ENCODE measurements at places on chromosomes 12 and 14.

DNA sequence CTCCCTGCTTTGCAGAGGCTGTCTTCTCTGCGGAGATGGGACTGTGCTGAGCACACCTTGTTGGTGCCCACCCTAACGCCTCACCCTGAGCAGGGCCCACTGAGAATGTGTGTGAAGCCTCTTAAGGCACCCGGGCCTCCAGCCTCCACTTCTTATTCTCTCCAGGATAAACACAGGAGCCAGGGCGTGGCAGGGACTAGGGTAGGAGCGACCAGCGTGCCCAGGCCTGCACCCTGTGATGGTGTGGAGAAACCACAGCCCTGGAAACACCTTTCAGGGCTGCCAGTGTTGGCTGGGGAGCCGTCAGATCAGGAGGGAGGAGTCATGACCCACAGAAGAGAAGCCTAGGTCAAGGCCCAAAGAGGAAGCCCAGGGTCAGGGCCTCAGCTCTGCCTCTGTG lies 41.3 kb downstream of the VDR start:
- DNase-seq = peak; percentile 8

- no peak for DNase-seq
Measured at GRCh38 chr14:53528185-53528671, 375.1 kb upstream of the DDHD1 start.

GRCh38 chr12:113802000-113802749 lies 163.9 kb downstream of the RBM19 start:
- no peak for DNase-seq

GRCh38 chr14:58401587-58401986 lies 5.9 kb downstream of the TOMM20L start:
- peak; percentile 23 for DNase-seq

DNA sequence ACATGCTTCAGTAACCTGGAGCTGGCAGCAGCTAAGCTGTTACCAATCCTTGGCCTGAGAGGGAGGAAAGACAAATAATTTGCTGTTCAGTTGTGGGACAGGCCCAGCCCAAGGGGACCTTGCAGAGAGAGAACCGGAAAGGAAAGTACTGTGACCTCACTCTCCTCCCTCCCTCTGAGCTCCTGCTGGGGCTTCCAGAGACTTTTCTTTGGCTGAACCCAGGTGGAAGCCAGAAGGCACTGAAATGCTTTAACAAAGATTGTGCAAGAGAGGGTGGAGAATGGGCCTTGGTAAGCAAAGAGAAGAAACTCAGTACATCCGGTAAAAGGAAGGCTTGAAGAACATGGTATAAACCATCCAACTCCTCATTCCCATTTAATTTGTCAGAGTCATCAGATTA lies 457.1 kb downstream of the GLT1D1 start:
- no peak for DNase-seq

DNA sequence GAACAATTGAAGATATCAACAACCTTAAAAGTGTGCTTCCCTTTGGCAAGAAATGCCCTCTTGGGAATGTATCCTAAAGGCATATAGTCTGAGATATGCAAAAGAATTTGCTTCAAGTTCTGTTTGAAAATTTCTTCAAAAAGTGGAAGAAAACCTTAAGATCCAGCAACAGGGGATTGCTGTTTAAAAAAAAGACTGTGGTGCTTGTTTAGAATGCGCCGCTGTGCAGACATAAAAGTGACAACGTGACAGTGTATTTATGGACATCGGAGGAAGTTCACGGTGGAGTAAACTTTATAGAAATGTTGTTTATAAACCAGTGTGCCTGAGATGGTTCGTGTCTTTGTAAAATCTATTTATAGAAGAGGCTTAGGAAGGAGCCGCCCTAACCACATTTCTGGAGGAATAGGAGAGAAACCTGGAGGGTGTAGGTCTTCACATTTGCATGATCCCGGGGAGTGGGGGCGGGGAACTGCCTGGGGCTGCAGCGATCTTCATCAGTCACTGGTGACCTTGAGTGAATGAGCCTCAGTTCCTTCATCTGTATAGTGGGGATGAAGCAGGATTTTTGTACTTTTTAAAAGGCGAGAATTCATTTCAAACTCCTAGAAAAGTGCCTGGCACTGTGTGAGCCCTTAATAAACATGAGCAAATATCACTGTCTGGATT lies 27.5 kb downstream of the ADGRD1 start:
- DNase-seq = no peak

GRCh38 chr14:92573761-92574498 lies 60.3 kb downstream of the RIN3 start:
- no peak for DNase-seq

DNA sequence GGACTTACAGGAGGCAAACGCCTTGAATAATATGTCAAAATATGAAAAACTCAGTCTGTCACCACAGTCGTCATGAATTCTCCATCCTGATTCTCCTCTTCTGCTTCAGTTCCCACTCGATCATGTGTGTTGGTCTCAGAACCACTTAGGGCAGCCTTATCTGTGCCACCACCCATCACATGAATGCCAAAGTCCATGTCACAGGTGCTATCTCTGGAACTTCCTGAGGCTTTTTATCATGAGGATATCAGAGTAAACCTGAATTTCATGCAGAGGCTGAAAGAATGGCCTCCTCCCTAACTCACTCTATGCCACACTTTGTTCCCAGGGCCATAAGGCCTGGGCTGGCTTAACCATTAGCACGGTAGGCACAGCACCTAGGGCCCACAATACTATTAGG lies 28.8 kb upstream of the MAP3K9 start:
- no peak for DNase-seq

GRCh38 chr14:66045572-66046021 lies 440.6 kb upstream of the CCDC196 start:
- no peak for DNase-seq

GRCh38 chr12:132555686-132556085 lies 54.7 kb downstream of the LRCOL1 start:
- no peak for DNase-seq

- no peak for DNase-seq
Measured at GRCh38 chr14:102234331-102235264, 70.4 kb downstream of the MOK start.

GRCh38 chr12:62654326-62655241 lies 188.0 kb downstream of the MON2 start:
- DNase-seq = no peak

- no peak for DNase-seq
Measured at GRCh38 chr14:72745991-72746980, 147.6 kb downstream of the DPF3 start.

DNA sequence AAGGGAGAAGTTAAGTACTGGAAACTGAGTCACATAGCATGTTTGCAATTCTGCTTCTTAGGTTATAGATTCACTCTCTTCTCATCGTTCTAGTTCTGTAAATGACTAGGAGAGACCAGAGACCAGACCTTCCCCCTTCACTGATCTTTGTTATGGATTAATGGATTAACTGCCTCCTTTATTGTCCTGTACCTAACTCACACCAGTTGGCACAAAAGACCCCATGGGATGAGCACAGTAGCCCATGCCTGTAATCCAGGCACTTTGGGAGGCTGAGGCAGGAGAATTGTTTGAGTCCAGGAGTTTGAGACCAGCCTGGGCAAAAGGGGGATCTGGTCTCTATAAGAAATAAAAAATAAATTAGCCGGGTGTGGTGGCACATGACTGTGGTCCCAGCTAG lies 20.8 kb downstream of the BCAT1 start:
- no peak for DNase-seq

GRCh38 chr12:111488798-111489197 lies 83.1 kb downstream of the SH2B3 start:
- DNase-seq = no peak

GRCh38 chr12:104534162-104534856 lies 77.6 kb downstream of the CHST11 start:
- no peak for DNase-seq

DNA sequence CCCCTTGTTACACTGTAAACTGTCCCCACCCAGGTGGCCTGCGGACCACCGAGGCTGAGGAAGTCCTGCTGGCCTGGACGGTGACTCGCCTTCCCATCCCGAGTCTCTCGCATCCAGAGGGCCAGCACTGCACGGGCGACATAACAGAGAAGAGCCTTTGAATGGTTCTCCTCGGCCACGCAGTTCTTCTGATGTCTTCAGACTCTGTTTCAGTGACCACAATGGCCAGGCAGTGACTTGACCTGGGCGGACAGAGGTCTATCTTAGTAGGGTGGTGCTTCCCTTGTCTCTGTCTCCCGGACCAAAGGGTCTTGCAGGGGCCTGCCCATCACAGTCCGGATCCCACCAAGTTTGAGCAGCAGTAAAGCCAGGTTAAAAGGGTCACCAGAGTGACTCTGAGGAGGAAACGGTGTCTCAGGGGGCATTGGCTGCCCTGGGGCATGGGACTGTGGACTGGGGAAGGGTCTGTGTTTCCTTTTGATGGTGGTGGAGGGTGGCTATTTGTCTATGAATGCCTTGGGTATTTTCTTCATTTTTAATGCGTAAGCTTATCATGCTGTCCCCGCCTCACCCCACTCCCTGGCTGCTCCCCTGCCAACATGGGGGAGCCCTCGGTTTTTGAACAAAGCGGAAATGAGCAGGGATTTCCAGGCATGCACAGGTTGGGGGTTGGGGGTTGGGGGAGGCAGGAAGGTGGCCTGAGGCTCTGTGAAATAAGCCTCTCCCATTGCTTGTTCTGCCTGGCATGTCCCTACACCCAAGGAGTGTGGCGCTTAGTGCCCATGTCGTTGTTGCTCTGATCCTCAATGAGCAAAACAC lies 10.3 kb downstream of the KRT85 start:
- no peak for DNase-seq

DNA sequence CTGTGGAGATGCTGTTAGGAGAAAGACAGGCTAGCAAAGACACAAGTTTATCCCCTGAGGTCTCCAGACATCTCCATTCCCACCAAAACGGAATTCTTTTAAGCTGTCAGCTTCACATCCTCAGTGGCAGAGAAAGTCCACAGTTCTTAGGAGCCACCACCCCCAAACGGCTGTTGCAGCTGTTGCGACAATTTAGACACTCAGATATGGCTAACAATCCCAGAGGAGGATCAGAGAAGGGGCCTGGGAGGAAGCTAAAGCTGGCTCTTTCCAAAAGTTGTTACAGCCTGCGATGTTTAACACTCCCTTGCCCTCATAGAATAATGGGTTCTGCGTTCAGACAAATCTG lies 1.9 kb upstream of the ATP5MC2 start:
- no peak for DNase-seq

- DNase-seq = no peak
Measured at GRCh38 chr12:22576473-22576872, 32.1 kb upstream of the C2CD5 start.

- DNase-seq = no peak
Measured at GRCh38 chr12:81811061-81811777, 52.1 kb upstream of the PPFIA2 start.

DNA sequence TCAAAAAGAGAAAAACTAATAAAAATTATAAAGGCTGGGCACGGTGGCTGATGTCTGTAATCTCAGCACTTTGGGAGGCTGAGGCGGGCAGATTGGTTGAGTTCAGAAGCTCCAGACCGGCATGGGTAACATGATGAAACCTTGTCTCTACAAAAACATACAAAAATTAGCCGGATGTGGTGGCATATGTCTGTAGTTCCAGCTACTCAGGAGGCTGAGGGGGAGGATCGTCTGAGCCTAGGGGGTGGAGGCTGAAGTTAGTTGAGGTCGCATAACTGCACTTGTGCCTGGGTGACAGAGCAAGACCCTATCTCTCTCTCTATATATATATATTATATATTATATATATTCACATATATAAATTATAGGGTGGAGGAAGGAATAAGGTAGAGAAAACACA lies 32.5 kb upstream of the ANO2 start:
- DNase-seq = no peak

GRCh38 chr12:52055731-52056711 lies 4.8 kb downstream of the NR4A1 start:
- no peak for DNase-seq

- DNase-seq = no peak
Measured at GRCh38 chr12:53334822-53335221, 1.3 kb downstream of the SP7 start.

DNA sequence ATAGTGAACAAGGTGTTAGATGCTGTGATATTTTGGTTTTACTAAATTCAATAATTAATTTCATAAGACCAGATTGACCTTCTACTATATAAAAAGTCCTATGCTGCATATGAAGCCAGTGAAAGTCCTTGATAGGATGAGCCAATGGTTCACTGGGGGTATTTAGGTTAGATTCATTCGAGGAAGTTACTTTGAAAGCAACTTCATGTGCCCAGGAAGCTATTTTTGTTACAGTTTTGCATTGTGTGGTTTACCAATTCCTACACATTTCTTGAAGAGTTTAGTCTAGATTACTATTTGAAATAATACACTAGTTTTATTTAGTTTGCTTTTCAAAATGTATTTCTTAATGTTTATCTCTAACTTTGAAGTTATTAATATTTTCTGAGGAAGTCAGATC lies 58.5 kb upstream of the RMST start:
- peak; percentile 43 for DNase-seq

- peak; percentile 79 for DNase-seq
Measured at GRCh38 chr14:69715725-69716477, 51.0 kb upstream of the SRSF5 start.

GRCh38 chr12:68012712-68013111 lies 23.5 kb downstream of the IFNG-AS1 start:
- DNase-seq = peak; percentile 28

DNA sequence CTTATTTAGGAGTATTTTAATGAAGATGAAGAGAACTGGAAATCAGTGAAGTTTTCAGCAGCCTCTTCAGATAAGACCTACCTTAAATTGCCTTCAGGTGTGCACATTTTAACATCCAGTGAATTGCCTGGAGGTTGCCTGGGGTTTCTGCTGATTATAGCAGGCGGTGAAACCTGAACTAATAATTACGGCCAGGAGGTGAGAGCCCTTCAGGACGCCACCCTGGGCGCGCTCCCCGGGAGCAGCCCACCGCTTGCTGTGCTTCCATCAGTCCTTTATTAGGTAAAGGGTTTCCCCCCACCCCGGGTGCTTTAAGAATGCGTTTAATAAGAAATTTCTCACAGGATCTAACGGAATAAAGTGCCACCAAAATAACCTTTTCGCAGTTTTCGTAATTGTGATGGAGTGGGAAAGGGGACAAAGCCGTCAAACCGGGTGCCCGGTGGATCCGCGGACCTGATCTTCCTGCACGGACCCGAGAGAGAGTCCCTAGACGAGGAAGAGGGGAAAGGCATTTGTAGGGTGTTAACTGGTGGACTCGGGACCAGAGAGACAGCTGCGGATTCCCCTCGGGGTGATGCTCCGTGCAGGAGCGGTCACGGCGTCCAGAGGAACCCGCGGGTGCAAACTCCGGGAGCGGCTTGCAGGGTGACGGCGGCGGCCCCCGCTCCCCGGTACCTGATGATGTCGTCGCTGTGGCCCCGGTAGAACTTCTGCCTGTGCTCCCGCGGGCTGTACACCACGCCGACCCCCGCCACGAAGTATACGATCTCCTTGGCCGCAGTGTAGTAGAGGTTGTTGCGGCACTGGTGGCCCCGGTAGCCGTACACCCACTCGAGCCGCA lies 902 bp downstream of the EML5 start:
- DNase-seq = peak; percentile 91
